Progenitor cell of endocrine pancreas (in vitro differentiated cells): ENCODE measurements at places on chromosomes 13 and 19.

DNA sequence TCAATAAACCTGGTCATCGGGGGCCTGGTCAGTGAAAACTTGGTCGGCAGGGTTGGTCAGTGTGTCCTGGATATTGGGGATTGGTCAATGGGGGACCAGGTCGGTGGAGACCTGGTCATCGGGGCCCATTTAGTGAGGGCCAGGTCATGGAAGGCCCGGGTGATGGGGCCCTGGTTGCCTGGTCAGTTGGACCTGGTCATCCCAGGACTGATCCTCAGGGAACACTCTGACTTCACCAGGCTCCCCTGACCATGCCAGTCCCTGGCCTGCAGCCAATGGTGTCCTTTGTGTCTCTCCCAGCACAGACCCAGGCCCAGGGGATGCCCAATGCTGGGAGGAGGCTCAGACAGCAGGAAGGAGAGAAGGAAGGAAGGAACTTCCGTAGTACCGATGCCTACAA, 42.1 kb upstream of the TPM4 start:
- DNase-seq: no peak

- DNase-seq: no peak
These were observed 340.7 kb downstream of the DCT start for GRCh38 chr13:94138831-94139230.

DNA sequence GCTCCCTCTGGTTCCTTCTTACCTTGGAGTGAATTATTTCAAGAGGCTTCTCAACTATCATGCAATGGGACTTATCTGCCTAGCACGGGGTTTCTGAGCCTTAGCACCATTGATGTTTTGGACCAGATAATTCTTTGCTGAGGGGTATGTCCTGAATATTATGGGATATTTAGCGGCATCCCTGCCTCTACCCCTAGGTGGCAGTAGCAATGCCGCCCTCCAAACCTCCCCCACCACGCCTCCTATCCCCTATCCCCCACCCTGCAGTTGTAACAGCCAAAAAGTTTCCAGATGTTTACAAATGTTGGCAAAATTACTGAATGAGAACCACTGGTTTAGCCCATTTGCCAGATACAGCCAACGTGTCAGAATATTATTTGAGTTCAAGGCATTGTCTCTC, 125.5 kb downstream of the POSTN start:
- no peak for DNase-seq

- no peak for DNase-seq
These were observed 1.5 kb downstream of the KCNC3 start for GRCh38 chr19:50327461-50328223.

- DNase-seq: peak; percentile 41
These were observed 25.0 kb downstream of the ERCC5 start for GRCh38 chr13:102870677-102871415.

GRCh38 chr13:69793783-69794453, 313.7 kb upstream of the ATXN8OS start:
- no peak for DNase-seq

DNA sequence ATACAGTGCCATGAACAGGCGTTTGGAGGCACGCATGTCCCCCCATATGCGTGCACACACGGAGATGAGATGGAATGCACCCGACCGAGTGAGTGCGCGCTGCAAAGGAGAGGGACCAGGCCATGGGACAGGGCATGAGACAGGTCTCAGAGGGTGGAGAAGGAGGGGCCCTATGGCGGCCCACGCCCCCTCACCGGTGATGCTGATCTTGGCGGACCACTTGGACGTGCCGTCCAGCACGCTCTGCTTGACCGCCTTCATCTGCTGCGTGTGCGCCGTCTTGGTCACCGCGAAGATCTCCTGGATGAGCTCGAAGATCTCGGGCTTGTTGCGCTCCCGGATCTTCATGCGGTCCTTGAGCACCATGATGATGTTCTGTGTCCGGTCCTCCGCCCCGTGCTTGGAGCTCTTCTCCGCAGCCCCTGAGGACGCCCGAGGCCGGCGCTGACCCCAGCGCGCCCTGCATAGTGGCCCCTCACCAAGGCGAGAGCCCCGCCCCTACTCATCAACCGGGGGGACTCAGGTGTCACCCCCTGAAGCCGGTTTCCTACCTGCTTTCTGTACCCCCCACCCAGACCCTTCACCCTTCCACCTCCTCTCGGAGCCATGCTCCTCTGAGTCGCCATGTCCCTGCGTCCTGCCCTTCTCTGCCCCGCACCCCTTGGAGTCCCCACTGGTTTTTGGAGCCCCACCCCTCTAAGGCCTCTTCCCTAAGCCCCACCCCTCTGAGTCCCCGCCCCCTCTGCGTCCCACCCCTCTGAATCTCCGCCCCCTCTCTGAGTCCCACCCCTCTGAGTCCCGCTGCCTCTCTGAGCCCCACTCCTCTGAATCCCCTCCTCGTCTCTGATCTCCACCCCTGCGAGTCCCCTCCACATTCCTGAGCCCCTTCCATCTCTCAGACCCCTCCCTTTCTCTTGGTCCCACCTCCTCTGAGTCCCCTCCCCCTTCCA, 40.8 kb downstream of the UNC13A start:
- DNase-seq: no peak

- DNase-seq: no peak
These were observed at the start of gene CEACAM1 for GRCh38 chr19:42528354-42529247. TSS of gene CEACAM1 (minus strand) at chr19:42528481. CDS start at chr19:42528374, 107 bp downstream.

DNA sequence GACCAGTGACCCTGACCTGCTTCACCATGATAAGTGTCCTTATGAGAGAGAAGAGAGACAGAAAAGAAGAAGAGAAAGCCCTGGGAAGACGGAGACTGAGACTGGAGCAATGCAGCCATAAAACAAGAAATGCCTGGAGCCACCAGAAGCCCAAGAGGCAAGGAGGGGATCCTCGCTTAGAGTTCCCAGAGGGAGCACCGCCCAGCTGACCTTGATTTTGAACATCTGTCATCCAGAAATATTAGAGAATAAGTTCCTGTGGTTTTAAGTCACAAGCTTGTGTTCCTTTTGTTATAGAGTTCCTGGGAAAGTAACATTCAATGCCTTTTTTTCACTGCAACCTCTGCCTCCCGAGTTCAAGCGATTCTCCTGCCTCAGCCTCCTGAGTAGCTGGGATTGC, 20.2 kb downstream of the CERS1 start:
- no peak for DNase-seq

- no peak for DNase-seq
These were observed 4.2 kb upstream of the B3GLCT start for GRCh38 chr13:31195616-31196015.

DNA sequence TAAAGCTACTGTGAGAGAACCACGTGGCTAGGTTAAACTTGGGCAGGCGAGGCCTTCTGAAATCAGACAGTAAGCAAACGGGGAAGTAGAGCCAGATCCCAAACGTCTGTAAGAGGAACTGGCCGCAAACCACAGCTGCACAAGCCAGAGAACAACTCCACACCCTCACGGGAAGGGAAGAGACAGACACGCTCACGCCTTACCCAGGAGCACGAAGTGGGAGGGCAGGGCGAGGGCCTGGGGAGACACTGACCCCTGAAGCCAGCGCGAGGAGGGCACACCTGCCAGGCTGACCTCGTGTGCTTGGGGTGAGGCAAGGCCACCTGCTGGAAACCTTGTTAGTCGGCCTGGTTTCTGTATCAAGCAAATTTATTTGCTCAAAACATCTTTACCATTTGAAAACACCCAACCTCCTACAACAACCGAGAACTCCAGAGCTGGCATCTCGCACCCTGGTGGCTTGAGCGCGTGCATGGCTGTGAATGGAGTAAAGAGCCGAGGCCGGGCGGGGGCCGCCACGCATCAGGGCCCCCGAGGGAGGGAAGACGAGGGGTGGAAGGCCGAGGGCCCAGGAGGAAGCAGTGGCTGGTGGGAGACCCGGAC, 7.3 kb downstream of the POLR2E start:
- DNase-seq: no peak

DNA sequence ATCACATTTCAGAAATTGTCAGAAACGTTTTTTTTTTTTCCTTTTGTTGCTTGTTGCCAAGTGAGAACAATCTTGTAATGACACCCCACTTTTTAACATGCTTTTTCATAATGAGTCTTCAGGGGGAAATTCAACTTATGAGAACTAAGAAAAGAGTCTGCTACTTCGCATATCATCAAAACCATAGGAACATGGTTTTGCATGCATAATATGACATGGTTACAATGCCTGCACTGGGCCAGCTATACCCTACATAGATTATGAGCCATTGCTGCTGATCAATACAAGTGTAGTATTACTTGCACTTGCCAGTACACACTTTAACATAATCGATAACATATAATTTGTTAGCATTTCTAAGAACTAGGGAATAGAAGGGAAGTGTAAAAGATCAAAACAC, 191.0 kb upstream of the NBEA start:
- no peak for DNase-seq

- peak; percentile 71 for DNase-seq
These were observed 803 bp upstream of the TIMM44 start for GRCh38 chr19:7944177-7944761.

DNA sequence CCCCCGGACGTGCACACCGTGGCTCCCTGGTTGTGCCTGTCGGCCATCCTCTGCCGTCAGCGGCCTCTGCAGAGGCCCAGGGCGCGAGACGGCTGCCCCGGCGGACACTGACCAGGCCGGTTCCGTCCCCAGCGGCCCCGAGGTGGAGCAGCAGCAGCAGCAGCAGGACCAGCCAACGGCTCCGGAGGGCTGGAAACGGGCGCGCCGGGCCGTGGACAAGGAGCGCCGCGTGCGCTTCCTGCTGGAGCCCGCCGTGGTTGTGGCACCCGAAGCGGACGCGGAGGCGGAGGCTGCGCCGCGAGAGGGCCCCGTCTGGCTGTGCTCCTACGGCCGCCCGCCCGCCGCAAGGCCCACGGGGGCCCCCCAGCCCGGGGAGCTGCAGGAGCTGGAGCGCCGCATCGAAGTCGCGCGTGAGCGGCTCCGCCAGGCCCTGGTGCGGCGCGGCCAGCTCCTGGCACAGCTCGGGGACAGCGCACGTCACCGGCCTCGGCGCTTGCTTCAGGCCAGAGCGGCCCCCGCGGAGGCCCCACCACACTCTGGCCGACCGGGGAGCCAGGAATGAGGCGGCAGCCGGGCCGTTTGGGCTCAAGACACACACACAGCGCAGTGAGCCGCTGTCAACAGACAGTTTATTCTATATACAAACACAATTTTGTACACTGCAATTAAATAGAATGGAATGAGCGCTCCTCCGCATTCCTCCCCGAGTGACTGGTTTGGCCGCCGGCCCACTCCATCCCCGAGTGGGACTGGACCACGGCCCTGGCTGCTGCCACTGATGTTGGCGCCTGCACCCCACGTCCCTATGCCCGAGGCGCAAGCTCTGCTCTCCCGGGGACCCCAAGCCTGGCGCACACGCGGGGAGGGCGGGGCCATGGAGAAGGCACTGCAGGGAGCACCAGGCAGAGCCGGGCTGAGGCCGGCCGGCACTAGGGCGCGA, 9.1 kb downstream of the GRIN3B start:
- DNase-seq: no peak

GRCh38 chr13:79492313-79492798, 11.4 kb downstream of the NDFIP2 start:
- DNase-seq: no peak

DNA sequence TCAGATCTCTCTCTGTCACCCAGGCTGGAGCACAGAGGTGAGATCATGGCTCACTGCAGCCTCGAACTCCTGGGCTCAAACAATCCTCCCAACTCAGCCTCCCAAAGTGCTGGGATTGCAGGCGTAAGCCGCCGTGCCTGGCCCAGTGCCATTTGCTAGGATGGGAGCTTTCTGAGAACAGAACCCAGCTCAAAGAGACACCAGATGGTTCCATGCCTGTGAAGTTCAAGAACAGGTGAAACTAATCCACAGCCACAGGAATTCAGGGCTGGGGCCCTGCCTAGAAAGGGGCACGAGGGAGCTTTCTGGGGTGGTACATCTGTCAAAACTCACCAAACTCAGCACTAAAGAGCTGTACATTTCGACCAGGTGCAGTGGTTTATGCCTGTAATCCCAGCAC, 4.2 kb downstream of the SLC7A9 start:
- DNase-seq: no peak

GRCh38 chr13:112648101-112648500, 41.7 kb upstream of the ATP11A start:
- DNase-seq: no peak

DNA sequence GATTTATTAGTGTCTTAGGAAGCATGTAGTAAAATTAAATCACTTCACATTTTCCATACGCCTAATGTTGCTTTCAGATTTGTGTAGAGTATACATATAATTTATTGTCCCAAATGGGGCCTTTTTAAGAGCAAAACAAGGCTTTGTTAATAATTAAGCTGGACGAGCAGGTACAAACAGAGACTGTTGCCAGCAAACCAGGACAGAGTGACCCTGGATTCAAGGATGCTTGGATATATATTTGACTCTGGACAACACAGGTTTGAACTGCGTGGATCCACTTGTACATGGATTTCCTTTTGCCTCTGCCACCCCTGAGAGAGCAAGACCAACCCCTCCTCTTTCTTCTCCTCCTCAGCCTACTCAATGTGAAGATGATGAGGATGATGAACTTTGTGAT, 454.9 kb downstream of the PCDH9 start:
- no peak for DNase-seq

DNA sequence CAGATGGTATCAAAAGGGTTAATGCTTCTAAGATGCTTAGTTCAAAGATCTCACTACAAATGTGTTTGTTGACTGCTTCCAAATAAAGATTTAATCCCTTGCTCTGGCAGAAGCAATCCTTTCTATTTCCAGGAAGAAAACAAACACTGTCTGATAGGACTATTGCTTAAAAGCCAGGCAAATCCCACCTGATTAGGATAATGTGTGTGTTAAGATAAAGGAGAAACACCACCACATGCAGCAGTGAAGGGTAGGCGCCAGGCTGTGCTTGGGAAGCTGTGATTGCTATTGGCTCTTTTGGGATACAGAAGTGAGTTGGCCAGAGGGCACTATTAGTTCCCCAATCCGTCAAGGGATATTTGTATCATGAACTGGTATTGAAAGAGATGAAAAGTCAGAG, 62.8 kb upstream of the LRCH1 start:
- no peak for DNase-seq

DNA sequence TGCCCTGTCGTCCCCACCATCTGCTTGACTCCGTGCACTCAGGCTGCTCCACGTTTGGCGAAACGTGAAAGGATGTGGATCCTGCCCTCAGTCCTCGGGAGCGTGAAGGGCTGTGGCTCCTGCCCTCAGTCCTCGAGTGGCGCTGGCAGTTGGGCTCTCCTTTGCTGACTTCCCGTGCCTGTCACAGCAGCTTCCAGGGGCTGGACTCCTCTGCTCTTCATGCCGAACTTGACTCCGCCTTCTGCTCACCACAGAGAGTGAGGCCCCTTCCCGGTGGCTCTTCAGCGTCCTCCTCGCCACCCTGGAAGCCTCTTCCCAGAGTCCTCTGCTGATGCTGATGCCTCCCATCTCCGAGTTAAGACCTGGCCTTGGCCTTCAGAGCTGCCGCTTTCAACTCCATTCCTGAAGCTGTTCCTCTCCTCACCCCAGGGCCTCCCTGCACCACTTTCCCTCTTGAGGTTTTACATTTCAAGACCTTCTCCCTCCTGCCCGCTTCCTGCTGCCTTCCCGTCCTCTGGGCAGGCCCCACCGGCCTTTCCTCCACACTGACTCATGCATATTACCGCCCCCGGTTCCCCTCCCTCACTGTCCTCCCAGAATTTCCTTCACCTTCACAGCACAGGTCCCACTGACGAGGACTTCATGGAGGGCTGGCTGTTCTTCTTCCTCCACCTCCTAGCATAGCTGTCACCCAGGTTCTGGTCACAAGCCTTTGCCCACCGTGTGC, 111.7 kb downstream of the SHISA2 start:
- no peak for DNase-seq

GRCh38 chr13:85386424-85386823, 412.8 kb downstream of the SLITRK6 start:
- no peak for DNase-seq
